Fibroblast of the conjunctiva (primary cell): ENCODE measurements at places on chromosomes 1 and 21.

GRCh38 chr1:202101184-202101583 lies 21.5 kb upstream of the GPR37L1 start:
- DNase-seq = no peak

- DNase-seq = no peak
Observed at GRCh38 chr1:111736548-111737215, 2.5 kb downstream of the INKA2 start.

GRCh38 chr1:116971965-116972673 lies 29.4 kb upstream of the CD101 start:
- DNase-seq = no peak

DNA sequence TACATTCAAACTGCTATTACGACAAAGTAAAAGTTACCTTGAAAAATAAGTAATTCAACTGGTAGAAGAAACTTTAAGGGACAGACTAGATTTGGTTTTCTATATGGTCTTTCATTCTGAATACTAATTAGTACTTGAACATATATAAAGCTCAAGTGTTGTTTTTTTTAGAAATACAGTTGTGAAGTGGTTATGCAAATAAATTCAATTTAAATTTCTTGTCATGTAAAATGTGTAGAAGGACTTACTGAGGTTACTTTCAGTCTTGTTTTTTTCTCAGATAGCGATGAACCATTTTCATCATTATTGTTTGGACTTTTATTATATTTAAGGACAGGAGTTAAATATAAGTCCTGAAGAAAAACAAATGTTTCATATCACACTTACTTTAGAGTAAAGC lies 24.4 kb downstream of the HS2ST1 start:
- DNase-seq = no peak
